ENCODE measurements at places on chromosomes 7 and 10. TPM values are rescaled to one million over a fixed set of nuclear protein-coding genes. Genes with fewer than 3 reads are reported as not detected.

The FFAR4 gene
- polyA plus RNA-seq, result not detected

The EBLN1 gene
- not detected for polyA plus RNA-seq

The SPDYE5 gene
- polyA plus RNA-seq, result not detected

The EMX2 gene
- not detected for polyA plus RNA-seq

The SFTPA2 gene
- not detected for polyA plus RNA-seq

The PCBD1 gene
- 41.3 TPM for polyA plus RNA-seq

The CLDN4 gene
- 0.16 TPM for polyA plus RNA-seq

The FANK1 gene
- polyA plus RNA-seq, result 2.8 TPM

The ANXA8L1 gene
- polyA plus RNA-seq, result 0.06 TPM

The SPDYE11 gene
- polyA plus RNA-seq, result 0.06 TPM

The AQP1 gene
- 0.32 TPM for polyA plus RNA-seq

The ERCC6 gene
- 9.5 TPM for polyA plus RNA-seq

The SPDYE1 gene
- polyA plus RNA-seq, result not detected
